ENCODE measurements at places on chromosomes 16 and 17. TPM values are rescaled to one million over a fixed set of nuclear protein-coding genes. Genes with fewer than 3 reads are reported as not detected.

- DNase-seq: no peak
- H3K36me3 ChIP-seq: no peaks in the 10 kb centered on the region
- no peaks in the 10 kb centered on the region for H3K4me1 ChIP-seq
- H3K27me3 ChIP-seq: no peaks in the 10 kb centered on the region
- no peak overlapping the region for H3K4me3 ChIP-seq
Measured at GRCh38 chr17:58667934-58668597, 23.8 kb downstream of the TEX14 start.

- H3K4me3 ChIP-seq: no peak overlapping the region
- H3K4me1 ChIP-seq: peaks cover 8% of the 10 kb centered on the region
- H3K36me3 ChIP-seq: no peaks in the 10 kb centered on the region
- no peak for DNase-seq
Measured at GRCh38 chr16:17408955-17409441, 61.8 kb downstream of the XYLT1 start.

DNA sequence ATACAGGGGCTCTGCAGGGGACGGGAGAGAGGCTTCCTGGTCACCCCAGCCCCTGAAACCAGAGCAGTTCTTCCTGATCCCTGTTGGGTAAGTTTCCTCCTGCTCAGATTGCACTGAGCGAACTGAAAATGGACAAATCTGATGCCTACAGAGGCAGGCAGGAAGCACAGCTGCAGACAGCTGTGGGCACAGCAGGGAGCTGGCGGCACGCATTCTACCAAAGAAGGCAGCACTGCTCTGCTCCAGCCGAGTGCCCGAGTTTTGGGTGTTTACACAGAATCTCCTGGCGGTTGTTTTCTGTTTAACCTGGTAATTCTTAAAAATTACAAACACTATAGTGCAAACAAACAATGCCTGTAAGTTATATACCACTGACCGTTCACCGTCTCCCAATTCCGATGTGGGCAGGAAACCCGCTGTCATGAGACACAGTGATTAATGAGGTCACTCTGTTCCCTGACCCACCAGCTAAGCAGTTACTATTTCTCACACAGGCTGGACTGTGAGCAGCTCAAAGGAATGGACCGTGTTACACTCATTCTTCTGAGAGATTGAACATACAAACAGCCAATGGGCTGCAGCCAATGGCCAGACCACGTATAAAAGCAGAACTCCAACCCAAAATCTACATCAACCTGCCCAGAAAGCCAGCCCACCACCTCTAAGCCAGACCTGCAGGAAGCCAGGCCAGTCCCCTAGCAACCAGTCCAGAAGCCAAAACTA is 25.5 kb downstream of the NSMCE1 start:
- DNase-seq: no peak
- H3K36me3 ChIP-seq: no peaks in the 10 kb centered on the region
- no peaks in the 10 kb centered on the region for H3K4me1 ChIP-seq
- H3K4me3 ChIP-seq: no peak overlapping the region
- H3K27me3 ChIP-seq: no peaks in the 10 kb centered on the region

- no peak overlapping the region for H3K4me3 ChIP-seq
- H3K36me3 ChIP-seq: no peaks in the 10 kb centered on the region
- DNase-seq: no peak
- no peak overlapping the region for H3K27ac ChIP-seq
Measured at GRCh38 chr16:68116256-68116867, 31.2 kb downstream of the NFATC3 start.

GRCh38 chr16:89602273-89602951 is 11.0 kb upstream of the DPEP1 start:
- H3K27ac ChIP-seq: no peak overlapping the region
- H3K4me3 ChIP-seq: peak overlapping the region; percentile 5
- H3K4me1 ChIP-seq: peaks cover 3% of the 10 kb centered on the region
- no peaks in the 10 kb centered on the region for H3K36me3 ChIP-seq
- DNase-seq: no peak

- H3K27me3 ChIP-seq: no peaks in the 10 kb centered on the region
- no peaks in the 10 kb centered on the region for H3K4me1 ChIP-seq
- H3K27ac ChIP-seq: no peak overlapping the region
- H3K36me3 ChIP-seq: no peaks in the 10 kb centered on the region
- H3K4me3 ChIP-seq: no peak overlapping the region
Measured at GRCh38 chr17:6913608-6914443, 82.0 kb upstream of the ALOX12 start.

- no peak for DNase-seq
- H3K4me1 ChIP-seq: no peaks in the 10 kb centered on the region
- H3K27me3 ChIP-seq: no peaks in the 10 kb centered on the region
- no peak overlapping the region for H3K27ac ChIP-seq
- H3K4me3 ChIP-seq: no peak overlapping the region
Measured at GRCh38 chr16:4968879-4969483, 10.9 kb downstream of the SEC14L5 start.

The KATNIP gene
- total RNA-seq: 14.4 TPM

The EXOC3L1 gene
- total RNA-seq: 3.6 TPM

The SEPTIN12 gene
- total RNA-seq: not detected

The CHST4 gene
- total RNA-seq: 1.3 TPM
